ENCODE measurements at places on chromosomes 3 and 15. TPM values are rescaled to one million over a fixed set of nuclear protein-coding genes. Genes with fewer than 3 reads are reported as not detected.

DNA sequence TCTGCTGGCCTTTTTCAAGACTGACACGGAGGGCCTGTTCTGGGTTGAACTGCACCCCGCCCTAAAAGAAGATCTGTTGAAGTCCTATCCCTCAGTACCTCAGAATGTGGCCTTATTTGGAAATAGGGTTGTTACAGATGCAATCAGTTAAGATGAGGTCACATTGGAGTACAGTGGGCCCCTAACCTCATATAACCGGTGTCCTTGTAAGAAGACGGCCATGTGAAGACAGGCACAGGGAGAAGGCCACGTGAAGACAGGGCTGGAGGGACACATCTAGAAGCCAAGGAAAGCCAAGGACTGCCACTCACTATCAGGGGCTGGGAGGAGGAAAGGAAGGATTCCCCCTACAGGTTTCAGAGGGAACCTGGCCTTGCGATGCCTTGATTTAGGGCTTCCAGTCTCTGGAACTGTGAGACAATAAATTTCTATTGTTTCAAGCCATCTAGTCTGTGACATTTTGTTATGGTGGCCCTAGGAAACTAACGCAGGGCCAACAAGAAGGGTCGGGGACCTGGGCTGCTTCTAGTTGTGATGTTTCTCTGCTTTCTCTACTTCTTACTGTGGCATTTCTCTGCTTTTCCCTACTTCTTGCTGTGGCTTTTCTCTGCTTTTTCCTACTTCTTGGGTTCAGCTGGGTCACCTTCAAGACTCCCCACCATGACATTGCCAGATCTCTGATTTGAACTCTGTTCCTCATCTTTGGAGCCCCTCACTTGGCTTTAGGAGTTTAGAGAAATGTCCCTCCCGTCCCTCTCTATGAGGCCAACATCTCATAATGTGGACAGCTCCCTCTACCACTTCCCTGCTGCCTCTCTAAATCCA lies 4.8 kb upstream of the CCDC174 start:
- no peak for DNase-seq
- H3K36me3 ChIP-seq: no peaks in the 10 kb centered on the region
- no peak overlapping the region for H3K4me3 ChIP-seq

GRCh38 chr3:128063865-128064264 lies 11.6 kb downstream of the SEC61A1 start:
- no peaks in the 10 kb centered on the region for H3K27me3 ChIP-seq
- H3K4me1 ChIP-seq: no peaks in the 10 kb centered on the region
- peaks cover 69% of the 10 kb centered on the region for H3K36me3 ChIP-seq
- H3K27ac ChIP-seq: no peak overlapping the region

DNA sequence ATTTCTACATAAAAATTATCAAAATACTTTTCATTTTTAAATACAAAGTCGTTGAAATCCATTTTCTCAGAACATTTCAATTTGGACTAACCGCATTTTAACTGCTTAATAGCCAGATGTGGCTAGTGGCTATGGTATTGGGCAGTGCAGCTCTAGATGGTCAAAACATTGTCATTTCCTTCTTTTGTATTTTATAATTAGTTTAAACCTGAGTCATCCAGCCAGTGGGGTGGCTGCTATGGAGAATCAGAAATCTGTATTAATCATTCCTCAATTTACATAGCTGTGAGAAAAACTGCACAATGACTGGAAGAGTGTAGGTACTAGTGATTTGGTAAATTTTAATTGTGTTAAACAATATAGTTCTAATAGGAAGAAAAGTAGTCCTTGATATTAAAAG lies 245.3 kb downstream of the PDZRN3 start:
- H3K27me3 ChIP-seq: peaks cover 5% of the 10 kb centered on the region
- H3K4me1 ChIP-seq: no peaks in the 10 kb centered on the region
- H3K4me3 ChIP-seq: no peak overlapping the region
- H3K36me3 ChIP-seq: no peaks in the 10 kb centered on the region
- no peak for DNase-seq

- no peaks in the 10 kb centered on the region for H3K36me3 ChIP-seq
- no peak for DNase-seq
- H3K27ac ChIP-seq: no peak overlapping the region
- no peaks in the 10 kb centered on the region for H3K27me3 ChIP-seq
- H3K4me1 ChIP-seq: peaks cover 12% of the 10 kb centered on the region
Measured at GRCh38 chr3:102718651-102719050, 283.8 kb downstream of the ZPLD1 start.

DNA sequence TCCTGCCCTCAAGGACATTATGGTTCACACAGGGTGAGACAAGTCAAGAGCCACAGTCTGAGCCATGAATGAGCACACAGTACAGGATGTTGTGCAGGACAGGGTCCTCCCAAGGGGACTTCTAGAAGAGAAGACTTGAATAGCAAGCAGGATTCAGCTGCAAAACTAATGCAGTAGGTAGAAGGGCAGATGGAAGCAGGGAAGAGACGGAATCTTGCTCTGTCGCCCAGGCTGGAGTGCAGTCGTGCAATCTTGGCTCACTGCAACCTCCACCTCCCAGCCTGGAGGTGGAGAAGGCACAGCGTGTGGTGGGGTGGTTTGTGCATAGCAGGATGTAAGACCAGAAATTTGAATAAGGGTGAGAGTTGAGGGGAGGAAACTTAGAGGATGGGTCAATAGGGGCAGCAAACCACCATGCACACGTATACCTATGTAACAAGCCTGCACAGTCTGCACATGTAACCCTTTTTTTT lies 8.0 kb downstream of the BCL2L10 start:
- H3K27ac ChIP-seq: no peak overlapping the region
- no peaks in the 10 kb centered on the region for H3K27me3 ChIP-seq
- H3K4me3 ChIP-seq: no peak overlapping the region
- H3K4me1 ChIP-seq: peaks cover 22% of the 10 kb centered on the region

GRCh38 chr15:76181705-76182107 lies 121.9 kb downstream of the TMEM266 start:
- no peak overlapping the region for H3K4me3 ChIP-seq
- no peak for DNase-seq
- peaks cover 9% of the 10 kb centered on the region for H3K4me1 ChIP-seq
- H3K36me3 ChIP-seq: no peaks in the 10 kb centered on the region
- no peaks in the 10 kb centered on the region for H3K27me3 ChIP-seq

The CDHR4 gene
- 2.0 TPM for total RNA-seq

The GAP43 gene
- total RNA-seq: not detected

The DBR1 gene
- 18.4 TPM for total RNA-seq

The A4GNT gene
- total RNA-seq: not detected

Measured in PC-9 (cell line).